SJSA1 (cell line): ENCODE measurements at places on chromosomes 6 and 20.

GRCh38 chr6:163180874-163181541, 233.5 kb upstream of the QKI start:
- peak; percentile 23 for DNase-seq

GRCh38 chr6:169883316-169883715, 131.9 kb downstream of the ERMARD start:
- DNase-seq: no peak

DNA sequence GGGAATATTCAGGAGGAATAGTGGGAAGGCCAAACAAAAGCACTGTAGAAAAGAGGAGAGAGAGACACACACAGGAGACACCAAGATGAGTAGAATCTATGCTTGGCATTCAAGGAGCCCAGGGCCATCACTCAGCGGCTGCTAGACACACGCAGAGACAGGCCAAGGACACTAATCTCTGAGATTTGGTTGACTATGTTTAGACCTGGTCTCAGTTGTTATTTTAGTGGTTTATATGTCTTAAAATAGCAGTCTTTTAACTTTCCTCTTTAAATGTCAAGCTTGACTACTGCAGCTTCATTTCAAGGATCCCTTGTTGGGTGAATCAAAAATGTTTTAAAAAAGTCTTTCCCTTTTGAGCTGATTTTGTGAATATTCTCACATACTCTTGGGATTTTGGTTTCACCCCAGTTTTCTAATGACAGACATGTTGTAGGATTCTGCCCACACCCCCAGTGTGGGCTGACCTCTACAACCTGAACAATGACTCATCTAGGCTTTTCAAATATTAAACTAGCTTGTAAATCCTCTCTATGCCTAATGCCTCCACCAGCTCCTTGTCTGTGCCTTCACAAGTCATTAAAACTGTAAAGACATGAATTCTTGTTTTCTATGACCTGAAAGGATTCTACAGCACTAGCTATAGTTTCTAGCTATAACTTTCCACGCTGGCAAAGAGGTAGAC, 142.7 kb upstream of the EXOC2 start:
- DNase-seq: peak; percentile 63

GRCh38 chr6:24666097-24666640, 530 bp downstream of the TDP2 start:
- DNase-seq: no peak

DNA sequence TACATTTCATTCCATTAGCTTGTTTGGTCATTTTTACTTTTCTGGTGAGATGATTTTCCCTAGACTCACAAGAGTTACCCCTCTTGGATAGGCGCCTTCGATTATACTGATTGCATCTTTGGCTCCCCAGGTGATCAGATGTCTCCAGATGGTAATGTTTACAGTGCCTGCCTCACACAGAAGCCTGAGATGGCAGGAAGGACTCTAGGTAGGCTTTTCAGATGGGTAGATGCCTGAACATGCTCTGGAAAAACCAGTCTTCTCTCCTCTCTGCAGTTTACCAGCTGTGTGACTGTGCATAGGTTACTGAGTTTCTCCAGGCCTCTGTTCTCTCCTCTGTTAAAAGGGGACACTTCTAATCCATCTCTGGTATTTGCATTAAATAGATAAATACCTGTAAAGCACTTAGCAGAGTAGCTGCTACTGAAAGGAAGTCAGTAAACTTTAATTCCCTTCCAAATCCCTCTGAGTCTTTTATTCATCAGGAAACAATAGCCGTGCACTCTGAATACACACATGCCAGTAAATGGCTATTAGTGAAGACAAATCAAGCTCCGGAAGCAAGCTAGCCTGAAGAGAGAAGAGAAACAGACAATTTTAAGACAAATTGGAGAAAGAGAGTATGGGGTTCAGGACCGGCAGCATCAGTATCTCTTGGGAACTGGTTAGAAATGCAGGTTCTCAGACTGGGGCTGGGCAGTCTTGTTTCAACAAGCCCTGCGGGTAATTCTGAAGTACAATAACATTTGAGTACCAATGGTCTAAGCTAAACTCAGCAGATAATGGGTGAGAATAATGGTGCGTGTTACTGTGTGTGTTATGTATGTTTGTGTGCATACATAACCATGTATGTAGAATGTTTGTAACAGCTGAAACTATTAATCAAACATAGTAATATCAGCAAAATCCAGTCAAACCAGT, 139.4 kb downstream of the UST start:
- DNase-seq: no peak

- DNase-seq: no peak
Measured at GRCh38 chr20:47008842-47009518, 114.3 kb downstream of the EYA2 start.

GRCh38 chr6:12645941-12646340, 70.6 kb upstream of the PHACTR1 start:
- no peak for DNase-seq

- no peak for DNase-seq
Measured at GRCh38 chr6:47403801-47404200, 73.8 kb upstream of the CD2AP start.

DNA sequence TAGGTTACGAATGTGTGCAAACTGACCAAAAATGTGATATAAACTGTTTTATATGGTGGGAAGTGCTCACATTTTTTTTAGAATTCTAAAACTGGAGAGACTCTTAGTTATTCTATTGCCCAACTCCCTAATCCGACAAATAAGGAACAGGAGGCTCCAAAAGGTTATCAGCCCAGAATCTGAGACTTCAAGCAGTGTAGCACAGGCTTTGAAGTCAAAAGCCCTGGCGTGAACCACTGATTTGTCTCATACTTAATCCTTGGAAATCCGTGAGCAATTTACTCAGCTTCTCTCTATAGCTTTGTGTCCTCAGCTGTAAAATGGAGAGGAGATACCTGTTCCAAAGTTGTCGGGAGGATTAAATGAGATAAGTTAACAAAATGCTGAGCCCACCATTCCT, 368.8 kb upstream of the SASH1 start:
- DNase-seq: no peak
